ENCODE measurements at places on chromosomes 12 and 14.

DNA sequence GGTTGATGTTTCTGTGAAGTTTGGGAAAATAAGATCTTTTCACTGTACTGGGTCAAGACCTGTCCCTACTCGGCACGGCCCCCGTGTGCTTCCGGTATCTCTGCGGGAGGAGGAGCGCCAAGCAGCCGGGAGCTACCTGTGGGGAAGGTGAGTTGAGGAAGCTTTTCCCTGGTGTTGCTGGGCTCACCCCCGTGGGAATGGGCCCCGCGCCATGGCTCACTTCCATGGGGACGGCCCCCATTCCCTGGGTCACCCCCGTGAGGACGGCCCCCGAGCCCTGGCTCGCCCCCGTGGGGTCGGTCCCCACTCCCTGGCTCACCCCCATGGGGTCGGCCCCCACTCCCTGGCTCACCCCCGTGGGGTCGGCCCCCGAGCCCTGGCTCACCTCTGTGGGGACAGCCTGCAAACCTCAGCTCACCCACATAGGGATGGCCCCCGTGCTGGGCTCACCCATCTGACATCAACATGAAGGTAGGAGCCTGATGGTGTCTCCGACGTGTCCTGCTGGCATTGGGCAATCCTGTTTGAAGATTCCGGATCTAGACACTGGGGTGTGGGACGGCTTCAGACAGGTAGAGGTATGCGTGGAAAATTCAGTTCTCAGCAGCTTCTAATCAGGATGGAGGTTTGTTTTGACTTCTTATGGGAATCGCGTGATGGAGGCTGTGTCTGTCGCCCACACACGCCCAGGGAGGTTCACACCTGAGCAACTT is 9.1 kb downstream of the LRCOL1 start:
- DNase-seq, result no peak

DNA sequence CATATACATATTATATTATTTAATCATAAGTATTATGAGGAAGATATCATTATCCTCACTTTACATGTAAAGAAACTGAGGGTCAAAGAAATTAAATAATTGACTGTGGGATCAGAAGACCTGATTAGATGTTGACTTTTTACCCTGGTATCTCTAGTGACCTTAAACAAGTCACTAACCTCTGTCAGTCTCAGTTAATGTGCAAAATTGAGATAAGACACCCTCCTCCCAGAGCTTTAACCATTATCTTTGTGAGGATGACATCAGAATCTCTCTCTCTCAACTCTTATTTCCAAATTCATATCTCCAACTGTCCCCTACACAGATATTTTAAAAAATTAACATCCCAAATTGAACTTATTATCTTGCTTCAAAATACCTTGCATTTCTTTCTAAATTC is 177.8 kb downstream of the KLHL28 start:
- no peak for DNase-seq

DNA sequence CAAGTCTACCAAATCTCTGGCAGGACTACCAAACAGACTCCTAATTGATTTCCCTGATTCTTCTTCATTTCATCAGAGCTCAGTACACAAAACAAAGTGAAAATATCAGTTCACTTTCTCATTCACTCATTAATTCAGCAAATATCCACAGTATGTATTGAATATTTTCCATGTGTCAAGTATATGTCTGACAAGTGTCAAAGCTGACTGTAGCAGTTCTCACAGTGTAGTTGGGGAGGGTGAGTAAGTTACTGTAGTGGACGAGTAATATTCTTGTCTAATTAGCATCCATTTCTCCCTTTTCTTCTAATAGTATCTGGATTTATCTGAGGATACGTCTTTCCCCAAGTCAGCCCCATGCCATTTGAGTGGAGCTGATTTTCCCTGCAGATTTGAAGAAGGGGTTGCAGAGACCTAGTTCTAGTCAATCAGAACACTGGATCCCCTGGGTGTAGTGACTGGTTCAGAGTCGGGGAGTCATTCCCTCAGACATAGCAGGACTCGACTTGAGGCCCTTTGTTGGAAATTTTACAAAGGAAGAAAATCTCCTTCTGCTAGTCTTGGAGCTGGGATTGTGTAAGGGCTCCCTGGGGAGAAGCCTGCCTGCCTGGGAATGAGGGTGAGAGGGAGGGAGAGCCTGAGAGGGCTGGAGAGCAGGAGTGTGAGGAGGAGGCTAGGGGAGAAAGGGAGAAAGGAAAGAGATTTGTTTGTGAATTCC is 51.4 kb downstream of the GRIP1 start:
- DNase-seq, result no peak

DNA sequence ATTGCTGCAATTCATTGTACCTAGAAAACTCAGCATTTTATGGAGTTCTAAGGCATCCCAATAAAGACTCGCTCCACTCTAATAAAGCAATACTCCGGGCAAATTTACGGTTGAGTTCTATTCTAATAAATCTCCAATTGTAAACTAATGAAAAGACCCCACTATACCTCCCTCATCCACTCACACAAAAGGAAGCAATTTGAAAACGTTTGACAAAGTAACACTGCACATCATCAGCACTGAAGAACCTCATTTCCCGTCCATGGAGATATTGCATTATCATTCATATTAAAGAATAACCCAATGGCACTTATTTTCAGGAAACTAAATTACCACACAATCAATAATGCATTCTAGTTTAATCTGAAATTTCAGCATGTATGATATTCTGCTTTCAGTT is 111.0 kb upstream of the LMO3 start:
- DNase-seq, result no peak

DNA sequence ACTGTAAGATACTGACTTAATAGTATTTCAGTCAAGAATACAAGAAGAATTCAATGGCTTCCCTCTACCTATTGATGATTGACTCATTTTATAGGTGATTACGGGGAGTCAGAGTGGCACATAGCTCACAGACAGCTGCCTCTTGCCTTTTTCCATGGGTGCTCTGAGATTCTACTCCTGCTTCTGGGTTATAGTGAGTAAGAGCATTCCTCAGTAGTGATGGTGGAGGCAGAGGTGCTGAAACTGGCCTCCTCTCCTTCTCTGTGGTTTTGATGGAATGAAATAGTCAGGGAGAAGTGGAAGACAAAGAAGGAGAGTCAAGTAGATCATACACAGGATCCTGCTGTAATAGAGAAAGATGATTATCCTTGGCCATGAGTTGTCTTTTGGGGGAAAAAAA is 438.2 kb upstream of the FAR2 start:
- DNase-seq, result no peak

GRCh38 chr12:96578526-96579125 is 89.2 kb downstream of the CFAP54 start:
- DNase-seq, result peak; percentile 51

DNA sequence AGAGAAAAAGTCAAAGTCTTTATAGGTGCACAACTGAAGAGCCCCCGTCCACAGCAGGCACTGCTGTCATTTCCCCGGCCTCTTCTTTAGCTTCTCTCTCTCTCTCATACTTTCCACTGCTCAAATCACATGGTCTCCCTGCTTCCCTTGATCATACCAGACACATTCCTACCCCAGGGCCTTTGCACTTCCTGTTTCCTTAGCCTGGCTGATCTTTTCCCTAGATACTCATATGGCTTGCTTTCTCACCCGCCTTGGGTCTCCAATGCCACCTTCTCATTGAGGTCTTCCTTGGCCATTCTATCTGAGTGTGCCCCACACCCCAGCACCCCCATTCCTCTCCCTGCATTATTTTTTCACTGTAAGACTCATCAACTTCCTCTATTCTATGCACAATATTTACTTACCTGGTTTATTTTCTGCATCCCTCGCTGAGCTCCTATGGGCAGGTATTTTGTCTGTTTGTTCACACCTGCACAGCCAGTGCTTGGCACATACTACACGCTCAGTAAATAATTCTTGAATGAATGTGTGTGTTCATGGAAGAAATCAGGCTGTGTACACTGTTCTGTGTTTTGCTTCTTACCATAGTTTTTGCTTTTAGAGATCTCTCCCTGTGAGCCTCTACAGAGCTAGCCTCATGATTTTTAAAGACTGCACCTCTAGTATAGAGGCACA is 31.9 kb downstream of the SERPINA1 start:
- DNase-seq, result no peak

- no peak for DNase-seq
Observed at GRCh38 chr14:51627313-51627712, 24.4 kb upstream of the FRMD6 start.

- no peak for DNase-seq
Observed at GRCh38 chr12:46459111-46459510, 86.5 kb upstream of the SLC38A2 start.

- DNase-seq, result no peak
Observed at GRCh38 chr12:51197736-51198567, 19.9 kb downstream of the POU6F1 start.

DNA sequence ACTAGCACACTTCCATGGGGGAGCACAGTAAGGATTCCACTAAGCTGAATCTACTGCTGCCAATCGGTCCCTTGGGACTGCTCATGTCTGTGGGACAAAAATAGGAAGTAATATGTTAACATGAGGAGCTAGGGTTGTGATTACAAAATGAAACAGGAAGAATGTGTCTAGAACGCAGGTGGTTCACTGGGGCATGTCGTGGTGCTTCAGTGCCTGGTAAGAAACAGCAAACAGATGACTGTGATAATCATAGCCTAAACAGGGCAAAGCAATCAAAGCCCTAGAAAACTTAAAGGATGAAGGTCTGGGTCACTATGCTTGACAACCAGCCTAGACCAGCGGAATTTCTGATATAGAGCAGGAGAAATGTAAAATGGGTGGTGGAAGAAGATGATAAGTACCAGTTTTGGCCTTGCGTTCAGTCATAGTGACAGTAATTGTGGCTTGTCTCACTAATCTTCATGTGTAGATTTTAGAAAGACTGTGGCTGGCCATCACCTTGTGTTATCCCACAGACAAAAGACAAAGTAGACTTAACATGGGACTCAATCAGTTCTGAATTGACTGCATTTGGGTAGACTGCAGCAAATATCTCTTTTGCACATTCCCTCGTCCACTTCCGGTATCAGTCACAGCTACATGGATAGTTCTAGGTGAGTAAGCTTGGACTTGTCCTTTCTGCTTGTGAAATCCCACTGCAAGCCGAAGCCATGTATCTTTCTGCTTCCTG is 51.4 kb downstream of the WASHC3 start:
- peak; percentile 39 for DNase-seq

GRCh38 chr14:77271113-77271710 is at the start of gene NGB:
NGB (minus strand) TSS chr14:77271206; CDS start chr14:77270937, 269 bp downstream.
- no peak for DNase-seq

- DNase-seq, result no peak
Observed at GRCh38 chr12:53200107-53200457, 7.0 kb downstream of the ITGB7 start.

DNA sequence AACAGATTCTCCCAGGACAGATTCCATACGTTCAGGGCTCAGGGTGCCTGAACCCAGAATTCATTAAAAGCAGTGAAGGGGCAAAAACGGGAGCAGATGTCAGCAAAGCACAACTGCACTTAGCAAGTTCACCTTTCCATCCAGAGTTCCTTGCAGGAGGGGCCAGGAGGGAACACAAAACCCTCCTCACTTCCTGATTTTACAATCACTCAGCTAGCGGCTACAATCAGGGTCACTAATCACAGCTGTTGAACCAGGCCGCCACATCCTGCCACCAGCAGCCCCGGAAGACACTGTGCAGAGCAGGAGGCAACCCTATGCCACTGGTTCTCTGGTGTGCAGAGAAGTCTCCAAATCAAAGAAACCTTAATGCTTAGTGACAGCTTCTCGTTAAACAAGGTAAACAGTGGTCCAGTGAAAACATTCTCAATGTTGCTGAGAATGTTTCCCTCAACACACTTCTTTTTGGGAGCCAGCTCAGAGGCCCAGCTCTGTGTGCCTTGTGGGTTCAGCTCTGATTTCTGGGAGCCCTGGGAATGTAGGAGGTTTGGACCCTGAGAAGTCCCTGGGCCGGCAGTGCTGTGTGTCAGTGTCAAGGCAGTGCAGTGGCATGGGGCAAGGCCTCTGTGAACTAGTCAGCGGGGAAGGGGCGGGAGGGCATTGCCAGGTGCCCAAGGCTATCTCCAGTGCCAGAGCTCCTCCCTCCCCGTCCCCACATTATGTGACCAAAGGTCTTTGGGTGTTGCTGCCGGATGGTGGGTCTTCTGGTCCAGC is 54.5 kb downstream of the VCPKMT start:
- DNase-seq, result peak; percentile 44

DNA sequence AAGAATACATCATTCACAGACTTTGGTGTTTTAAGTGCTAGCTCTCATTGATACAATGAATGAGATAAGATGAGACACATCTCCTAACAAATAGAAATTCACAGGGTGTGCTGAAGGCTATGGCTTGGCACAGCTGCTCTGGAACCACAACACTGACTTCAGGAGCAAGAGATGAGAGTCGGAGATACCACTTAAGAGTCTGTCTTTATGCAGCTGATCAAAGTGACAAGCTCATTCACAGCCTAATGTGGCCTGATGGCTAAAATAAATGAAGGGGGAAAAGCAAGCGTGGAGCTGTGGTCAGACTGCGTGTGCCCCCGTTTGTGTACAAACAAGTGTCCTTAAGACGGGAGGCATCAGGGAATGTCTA is 29.7 kb upstream of the FAM181A start:
- no peak for DNase-seq

GRCh38 chr14:60975551-60975950 is 5.3 kb downstream of the TRMT5 start:
- DNase-seq, result no peak

GRCh38 chr14:96888593-96888992 is 91.4 kb downstream of the VRK1 start:
- DNase-seq, result no peak

GRCh38 chr12:116804051-116804450 is 65.9 kb downstream of the RNFT2 start:
- no peak for DNase-seq

DNA sequence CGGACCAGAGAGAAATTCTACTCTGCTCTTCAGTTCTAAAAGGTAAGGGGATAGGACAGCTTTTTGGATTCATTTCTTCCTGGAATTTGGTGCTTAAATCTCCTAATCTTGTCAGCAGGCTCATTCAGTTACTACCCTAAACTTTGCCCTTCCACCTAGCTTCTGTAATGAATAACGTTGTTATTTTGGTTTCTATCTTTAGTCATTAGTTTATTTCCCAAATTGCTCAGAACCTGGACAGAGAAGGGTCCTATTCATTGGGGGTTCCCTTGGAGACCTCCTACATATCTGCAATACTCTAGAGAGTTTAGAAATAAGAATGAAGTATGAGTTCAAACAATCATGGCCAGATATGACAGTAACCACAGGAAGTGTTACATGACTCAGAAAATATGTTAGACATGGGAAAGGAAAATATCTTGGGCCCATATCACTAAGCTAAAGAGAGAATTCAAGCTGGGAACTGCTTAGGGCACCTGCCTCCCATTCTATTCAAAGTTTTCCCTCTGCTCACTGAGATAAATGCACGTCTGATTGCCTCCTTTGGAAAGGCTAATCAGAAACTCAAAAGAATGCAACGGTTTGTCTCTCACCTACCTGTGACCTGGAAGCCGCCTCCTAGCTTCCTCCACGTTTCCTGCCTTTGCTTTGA is 87.9 kb downstream of the GAS2L3 start:
- DNase-seq, result no peak

GRCh38 chr14:50520947-50521815 is 11.2 kb downstream of the MAP4K5 start:
- DNase-seq, result peak; percentile 34

DNA sequence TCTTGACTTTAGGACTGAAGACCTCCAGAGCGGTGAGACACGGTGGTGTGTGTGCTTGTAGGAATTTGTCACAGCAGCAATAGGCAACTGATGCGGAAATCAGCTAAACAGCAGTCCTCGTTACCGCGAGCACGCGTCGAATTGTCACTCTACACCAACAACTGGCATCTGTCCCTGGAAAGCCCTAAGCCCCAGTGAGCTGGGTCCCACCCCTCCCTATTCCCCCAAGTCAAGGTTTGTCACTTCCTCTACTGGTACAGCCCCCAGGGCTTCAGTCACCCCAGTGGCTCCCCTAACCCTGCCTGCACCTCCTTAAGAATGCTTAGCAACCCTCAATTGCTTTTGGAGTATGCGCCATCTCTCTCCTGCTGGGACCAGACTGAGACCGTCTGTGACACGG is 173.6 kb downstream of the PIWIL1 start:
- no peak for DNase-seq

Data from inflammatory macrophage (primary cell).